ENCODE measurements at places on chromosomes 5 and 9.

GRCh38 chr9:93137362-93137761 lies 3.3 kb upstream of the NINJ1 start:
- DNase-seq: no peak

- DNase-seq: no peak
Observed at GRCh38 chr9:138038244-138038671, 160.7 kb downstream of the CACNA1B start.

- DNase-seq: no peak
Observed at GRCh38 chr5:158755221-158755620, 344.5 kb downstream of the EBF1 start.

DNA sequence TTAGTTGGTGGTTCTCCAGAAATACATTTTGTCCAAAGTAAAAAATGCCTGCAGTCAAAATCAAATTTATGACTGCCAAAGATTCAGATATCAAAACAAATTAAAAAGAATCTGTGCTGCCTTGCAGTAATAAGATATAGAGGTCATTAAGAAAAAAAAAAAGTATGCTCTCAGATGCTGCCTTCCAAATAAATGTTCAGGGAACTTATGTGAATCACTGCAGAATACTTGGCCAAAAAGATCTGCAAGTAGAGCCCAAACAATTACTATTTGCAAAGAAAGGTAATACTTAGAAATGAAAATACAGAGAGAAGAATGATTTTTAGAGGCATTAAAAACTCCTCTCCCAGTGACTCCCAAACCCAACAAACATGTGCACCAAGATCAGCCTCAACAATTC lies 52.4 kb downstream of the MRPS27 start:
- no peak for DNase-seq

DNA sequence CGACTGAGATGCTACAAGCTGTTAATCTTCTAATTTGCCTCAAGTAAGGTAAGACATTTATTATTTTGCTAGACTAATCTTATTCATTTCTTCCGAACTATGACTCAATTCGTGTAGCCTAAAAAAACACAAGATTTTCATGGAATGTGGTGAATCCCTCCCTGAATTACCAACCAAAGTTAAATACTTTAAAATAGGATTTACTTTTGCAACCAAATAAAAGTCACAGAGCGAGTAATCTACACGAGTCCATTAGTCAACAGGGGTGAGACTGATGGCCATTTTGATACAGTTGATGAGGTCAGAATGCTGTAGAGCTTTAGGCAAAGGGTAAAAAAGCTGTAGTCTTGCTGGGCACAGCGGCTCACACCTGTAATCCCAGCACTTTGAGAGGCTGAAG lies 13.1 kb upstream of the BNC2 start:
- DNase-seq: no peak

DNA sequence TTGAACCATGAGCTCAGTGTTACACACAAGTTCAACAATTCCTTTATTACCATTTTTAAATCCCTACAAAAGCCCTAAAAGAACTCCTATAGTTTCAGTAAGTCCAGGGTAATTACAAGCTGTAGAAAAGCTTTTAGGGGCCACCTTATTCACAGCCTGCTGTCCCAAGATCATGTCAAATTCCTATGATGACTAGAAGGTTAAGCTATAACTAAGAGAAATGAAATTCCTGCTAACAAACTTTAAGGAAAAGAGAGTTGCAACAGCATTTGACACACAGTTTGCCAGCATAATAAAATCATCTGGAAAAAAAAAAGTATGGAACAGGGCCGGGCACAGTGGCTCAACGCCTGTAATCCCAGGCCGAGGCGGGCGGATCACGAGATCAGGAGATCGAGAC lies 31.5 kb downstream of the TMEM245 start:
- DNase-seq: no peak

GRCh38 chr5:158877124-158877581 lies 222.6 kb downstream of the EBF1 start:
- no peak for DNase-seq

DNA sequence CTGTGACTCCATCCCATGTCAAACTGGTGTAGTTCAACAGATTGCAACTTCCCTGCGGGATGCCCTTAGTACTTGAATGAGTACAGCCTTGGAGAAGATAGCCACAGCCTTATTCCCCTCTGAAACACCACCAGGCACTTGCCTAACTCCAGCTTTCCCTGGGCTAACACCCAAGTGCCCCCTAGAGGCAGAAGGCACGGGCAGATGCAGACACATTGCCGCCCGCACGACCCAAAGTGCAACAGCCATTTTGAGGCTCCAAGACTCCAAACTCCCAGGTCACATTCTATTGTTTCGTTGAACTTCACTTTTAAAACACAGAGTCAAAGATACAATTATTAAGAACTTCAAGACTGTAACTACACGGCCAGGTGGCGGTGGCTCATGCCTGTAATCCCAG lies 163.6 kb upstream of the CDH6 start:
- DNase-seq: no peak

GRCh38 chr5:155455791-155456514 lies 442.4 kb downstream of the KIF4B start:
- DNase-seq: peak; percentile 4

GRCh38 chr5:133706506-133707430 lies 94.4 kb upstream of the FSTL4 start:
- DNase-seq: no peak

GRCh38 chr5:78108564-78108963 lies 185.9 kb downstream of the AP3B1 start:
- no peak for DNase-seq

DNA sequence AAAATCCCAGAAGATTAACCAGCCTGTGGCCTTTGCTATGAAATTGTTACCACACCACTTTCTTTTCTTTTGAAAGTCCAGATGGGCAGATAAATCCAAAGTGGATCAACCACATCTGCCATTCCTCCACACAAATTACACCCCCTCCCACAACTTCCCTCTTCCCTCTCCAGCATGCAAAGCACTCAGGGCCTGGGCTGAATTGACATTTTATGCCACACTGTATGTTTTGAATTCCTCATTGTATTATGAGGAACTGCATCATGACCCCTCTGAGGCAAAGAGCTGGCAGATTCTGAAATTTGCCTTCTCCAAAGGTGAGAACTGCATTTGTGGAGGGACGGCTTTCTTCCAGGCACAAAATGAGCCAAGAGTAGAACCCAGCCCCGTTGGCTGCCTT lies 589.2 kb upstream of the KLF4 start:
- DNase-seq: no peak

DNA sequence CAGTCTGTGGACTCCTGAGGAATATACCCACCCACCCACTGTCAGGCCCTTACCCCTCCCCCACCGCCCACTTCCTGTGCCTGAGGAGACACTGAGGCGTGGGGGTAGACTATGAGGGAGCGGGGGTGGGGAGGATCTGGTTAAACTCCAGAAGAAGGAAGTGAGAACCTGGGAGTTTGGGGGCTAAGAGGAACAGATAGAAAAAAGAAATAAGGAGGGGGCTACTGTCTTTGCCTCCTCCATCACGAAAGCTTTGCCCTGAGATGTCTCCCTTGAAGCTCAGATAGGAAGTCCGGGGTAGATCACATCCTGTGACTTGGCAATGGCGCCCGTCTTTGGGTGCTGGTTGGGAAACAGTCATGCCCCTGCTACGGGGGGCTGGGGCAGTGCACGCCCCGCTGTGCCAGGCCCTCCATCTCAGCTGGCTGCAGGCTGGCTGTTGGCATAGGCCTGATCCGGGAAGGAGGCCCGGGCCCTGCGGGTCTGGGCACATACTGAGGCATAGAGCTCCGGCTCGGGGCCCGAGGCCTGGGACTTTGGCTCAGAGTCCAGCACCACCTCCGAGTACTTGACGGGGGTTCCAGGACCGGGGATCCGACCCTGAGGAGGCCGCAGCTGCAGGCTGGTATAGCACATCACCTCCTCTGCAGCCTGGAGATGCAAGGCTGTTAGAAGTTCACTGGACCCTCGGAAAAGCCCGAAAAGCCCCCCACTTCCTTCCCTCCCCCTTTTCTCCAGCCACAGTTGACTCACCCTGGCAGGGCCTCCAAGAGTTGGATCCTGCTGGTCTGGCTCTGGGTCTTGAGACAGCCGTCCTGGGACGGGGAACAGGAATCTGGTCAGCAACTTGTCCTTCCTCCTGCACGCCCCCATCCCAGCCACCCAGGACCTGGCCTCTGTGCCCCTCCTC lies 1.0 kb downstream of the SIT1 start:
- DNase-seq: no peak

DNA sequence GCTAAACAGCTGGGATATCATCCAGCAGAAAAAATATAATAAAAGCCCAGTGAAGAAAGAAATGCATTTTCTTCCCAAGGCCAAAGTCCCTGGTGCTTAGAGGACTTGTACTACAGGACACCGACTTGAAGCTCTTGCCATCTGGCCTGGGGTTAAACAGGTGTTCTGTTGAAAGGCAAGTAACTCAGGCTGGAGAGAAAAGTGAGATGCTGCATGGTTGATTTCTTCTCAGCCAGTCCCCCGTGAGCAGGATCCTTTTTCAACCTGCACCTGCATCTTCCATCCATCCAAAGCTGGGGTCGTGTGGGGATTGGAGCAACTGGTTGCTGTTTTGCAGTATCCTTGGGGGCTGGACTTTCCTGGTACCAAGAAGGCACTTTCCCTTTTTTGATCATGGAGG lies 146.1 kb upstream of the RPS23 start:
- DNase-seq: no peak

- no peak for DNase-seq
Observed at GRCh38 chr5:65577141-65577540, 14.0 kb downstream of the PPWD1 start.

DNA sequence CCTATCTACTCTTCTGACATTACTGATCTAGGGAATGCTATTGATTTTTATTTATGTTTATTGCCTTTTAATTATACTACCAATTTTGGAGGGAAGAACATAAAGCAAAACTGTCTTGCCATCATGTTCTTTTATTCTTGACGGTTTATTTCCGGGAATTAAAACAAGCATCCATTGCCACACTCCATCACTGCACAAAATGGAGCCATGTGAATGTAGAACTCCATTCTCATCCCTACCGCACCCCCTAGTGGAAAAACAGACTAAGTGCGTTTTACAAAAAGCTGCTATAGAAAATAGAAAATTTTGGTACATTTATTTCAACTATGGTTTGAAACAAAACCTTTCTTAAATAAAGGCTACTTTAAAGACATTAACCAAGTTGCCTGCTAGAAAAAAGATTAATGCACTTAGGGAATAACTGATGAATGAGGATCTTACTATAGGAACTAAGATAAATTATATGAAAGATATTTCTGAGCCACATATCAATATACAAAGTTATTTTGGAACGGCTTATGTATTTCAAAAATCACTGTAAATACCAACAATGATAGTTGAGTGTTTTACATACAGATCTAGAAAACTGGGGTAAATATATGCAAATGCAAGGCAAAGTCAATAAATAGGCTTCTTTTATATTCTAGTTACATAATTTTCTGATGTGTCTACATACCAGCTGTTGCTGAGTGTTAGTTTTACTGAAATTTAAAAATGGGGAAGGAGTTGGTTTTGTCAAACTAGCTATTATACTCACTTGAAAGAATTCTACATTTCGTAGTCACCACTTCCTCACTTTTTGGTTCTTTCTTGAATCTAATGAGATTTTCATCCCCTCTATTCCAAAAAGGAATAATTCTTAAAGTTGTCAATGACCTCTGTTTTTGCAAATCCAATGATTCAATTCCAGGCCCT lies 26.5 kb downstream of the OXCT1 start:
- DNase-seq: no peak

DNA sequence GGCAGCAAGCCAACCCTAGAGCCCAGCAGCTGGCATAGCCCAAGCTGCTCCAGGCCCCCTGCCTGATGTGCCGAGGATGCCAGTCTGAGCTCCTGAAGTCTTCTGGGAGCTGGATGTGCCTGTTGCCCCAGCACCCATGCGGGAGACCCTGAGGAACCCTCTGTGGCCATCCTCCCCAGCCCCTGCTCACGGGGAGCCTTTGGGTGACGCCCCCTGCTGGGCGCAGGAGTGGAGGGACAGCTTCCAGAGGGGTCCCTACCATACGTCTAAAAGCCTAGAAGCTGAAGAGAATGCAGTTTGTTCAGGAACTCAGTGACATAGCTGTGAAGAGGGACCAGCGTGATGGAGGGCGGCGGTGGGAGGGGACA lies 33.1 kb upstream of the MVB12B start:
- DNase-seq: no peak

DNA sequence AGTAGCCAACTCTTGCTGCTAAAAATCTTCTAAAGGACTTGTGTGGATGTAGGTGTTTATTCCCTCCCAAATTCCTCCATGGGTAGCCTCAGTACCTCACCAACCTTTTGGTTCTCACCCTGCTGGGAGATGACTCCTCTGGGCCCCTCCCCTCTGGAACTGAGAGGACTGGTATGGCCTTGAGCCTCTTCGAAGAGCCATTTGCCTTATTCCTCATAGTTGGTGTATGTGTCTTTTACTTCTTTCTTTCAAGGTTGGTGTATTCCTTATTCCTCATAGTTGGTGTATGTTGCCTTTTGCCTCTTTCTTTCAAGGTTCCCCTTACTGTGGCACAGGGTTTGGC lies 48.3 kb downstream of the GNAQ start:
- DNase-seq: no peak

GRCh38 chr5:40623480-40624420 lies 56.0 kb upstream of the PTGER4 start:
- no peak for DNase-seq

- DNase-seq: peak; percentile 65
Observed at GRCh38 chr5:151126199-151126645, 31.4 kb downstream of the ANXA6 start.

DNA sequence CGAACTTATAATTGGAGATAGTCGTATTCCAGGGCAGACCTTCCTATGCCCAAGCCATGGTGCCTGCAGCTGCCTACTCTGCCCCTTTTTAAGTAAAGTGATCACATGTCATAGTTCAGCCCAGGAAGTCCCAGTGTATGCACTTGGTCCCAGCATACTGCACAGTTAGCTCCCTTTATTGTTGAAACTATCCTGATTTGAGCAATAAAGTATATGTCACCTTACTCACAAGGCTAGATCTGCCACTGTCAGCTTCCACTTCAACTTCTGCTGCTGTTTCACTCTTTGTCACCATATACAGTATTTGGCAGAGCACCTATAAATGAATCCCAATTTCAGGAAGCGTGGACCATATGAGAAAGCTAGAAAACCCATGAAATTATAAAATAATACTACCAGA lies 103.8 kb upstream of the PTGER4 start:
- DNase-seq: no peak

DNA sequence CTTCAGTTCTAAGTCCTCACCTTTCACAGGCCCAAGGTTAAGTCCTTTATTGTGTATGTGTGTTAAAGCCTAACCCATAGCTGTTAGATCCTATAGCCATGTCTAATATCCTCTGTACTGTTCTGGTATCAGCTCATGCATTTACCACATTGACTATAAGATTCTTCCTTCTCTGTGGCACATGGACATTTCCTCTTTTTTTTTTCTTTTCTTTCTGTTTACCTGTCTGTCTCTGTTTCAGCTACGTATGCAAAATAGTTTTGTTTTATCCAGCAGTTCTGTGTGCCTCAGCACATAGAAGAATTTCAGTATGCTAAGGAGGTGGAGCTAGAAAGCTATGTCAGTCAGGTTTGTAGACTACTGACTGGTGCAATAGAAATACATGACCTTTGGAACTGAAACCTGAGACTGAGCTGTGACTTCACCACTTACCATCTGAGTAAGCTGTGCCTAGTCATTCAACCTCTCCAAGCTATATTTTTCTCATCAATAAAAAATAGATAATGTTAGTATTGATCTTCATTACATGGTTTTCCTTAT lies 155.6 kb upstream of the VLDLR start:
- peak; percentile 27 for DNase-seq
